Liver (tissue), 10 donors: ENCODE measurements at places on chromosomes 4 and X.

GRCh38 chr4:127668770-127669169 lies 36.0 kb downstream of the INTU start:
- no peak for DNase-seq

- DNase-seq = no peak
Observed at GRCh38 chr4:959338-960139, 13.8 kb downstream of the DGKQ start.

DNA sequence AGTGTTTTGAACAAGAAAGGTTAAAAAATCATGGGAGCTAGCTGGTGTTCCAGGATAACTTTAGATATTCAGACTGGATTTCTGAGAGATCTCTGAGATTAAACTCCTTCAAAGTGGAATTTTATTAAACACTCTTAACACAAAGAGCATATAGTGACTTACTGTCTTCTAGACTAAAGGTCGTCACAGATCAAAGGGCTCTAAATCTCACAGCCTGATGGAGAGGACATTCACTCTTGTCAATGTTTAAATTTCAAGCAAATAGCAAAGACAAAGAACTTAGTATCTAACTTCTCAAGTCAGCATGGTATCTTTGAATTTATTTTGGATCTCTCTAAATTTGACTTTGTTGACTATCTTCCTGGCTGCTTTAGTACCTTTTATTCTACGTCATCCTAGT lies 53.7 kb upstream of the NUDT6 start:
- no peak for DNase-seq

DNA sequence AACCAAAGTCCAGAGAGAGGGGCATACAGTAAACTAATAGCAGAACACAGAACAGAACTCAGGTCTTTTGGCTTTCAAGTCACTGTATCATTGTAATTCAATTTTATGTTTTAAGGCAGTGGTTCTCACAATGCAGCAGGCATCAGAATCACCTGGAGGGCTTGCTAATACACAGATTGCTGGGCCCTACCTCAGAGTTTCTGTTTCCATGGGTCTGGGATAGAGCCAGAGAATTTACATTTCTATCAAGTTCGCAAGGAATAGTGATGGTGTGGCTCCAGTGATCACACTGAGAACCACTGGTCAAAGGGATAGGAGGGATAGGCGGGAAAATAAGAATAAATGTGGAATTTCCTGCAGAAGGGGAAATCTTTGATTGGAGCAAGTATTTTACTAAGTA lies 36.7 kb downstream of the LANCL3 start:
- no peak for DNase-seq

DNA sequence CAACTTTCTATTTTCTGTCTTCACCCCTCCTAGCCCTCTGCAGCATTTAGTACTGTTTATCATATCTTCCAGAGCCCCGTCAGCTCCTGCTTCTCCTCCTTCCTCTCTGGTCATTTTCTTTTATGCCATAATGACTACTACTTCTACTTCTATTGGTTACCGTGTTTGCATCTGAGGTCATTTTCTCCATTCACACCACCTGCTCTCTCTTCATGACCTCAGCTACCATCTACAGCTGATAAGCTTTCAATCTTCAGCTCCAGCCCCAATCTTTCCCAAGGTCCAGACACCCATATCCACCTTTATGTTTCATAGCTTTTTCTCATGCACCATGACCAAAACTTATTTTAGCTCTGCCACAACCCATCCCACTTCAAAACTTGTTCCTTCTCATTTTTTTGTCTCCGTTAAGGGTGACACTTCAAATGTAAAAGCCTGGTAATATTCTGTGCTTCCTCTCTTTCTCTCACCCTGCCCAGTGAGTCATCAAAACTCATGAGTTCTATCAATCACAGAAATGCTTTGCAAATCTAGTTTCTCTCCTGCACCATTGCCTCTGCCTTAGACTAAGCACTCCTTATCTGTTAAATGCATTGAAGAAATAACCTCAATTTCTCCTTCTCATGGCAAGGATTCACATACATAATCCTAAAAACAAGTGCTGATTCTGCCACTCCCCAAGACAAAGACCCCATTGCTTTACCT lies 71.3 kb upstream of the IQCM start:
- DNase-seq = no peak

DNA sequence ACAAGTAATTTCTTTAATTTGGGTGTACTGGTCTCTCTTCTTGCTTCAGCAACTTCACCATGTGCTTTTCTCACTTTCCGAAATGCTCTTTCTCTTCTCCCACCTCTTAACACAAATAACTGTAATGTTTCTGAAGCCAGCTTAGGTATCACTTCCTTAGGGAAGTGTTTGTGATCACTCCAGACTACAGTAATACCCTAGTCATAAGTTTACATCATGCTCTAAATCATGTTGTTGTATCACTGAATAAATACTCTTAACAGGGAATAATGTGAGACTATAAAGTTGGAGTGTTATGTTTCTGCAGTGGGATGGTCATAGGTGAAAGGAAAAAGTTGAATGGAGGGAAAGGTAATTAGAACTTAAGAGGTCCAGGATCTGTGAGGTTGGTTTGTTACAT lies 712.3 kb downstream of the C4orf33 start:
- DNase-seq = no peak

- DNase-seq = no peak
Observed at GRCh38 chrX:17596061-17596460, 141.2 kb upstream of the SCML1 start.

DNA sequence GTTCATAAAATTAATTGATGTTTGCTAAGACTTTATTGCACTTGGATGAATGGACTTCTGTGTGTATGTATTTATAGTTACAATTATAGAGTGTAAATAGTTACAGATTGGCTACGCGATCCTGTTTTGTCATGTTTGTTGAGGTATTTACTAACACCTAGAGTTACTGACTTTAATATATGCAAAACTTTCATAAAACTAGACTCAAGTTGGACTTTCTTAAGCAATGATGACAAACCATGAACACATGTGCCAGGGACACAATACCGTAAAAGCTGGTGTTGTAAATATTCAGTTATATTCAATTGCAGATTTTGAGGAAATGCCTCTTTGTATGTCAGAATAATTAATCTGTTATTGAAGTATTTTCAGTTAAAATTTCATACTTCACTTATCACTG lies 6.1 kb downstream of the GRIA2 start:
- DNase-seq = no peak
